ENCODE measurements at places on chromosomes 11 and 22.

GRCh38 chr22:23524226-23524625 lies 55.9 kb downstream of the IGLL1 start:
- no peak for DNase-seq

DNA sequence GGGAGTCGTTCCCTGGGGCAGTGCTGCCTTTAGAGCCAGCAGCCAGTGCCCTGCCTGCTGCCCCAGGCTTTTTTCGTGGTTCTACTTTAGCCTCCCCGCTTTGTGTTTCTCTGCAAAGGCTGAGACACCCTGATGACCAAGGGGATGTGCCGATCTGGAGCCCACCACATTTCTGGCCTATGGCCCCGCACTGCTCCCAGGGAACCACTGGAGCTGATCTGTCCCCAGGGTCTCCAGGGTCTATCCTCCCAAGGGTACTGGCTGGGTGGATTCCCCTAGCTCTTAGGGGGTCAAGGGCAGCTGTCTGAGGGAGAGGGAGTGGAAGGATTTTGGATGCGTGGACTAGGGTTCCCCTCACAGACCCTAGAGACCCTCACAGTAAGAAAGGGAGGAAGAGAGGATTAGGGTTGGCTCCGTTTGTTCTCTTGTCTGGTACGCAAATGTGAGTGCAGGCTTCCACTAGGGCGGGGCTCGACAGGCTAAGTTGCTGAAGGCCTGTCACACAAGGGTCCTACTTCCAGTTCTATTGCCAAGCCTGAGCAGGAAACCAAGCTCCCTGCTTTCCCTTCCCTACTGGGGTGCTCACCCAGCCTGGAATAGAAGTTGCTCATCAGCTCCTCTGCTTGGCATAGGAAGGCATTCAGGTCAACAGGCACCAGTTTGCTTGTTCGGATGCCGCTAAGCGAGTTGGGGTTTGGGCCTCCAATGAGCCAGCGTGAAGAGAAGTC lies 19.3 kb downstream of the TREH start:
- no peak for DNase-seq

- no peak for DNase-seq
Measured at GRCh38 chr11:124812876-124813275, 12.7 kb upstream of the MSANTD2 start.

DNA sequence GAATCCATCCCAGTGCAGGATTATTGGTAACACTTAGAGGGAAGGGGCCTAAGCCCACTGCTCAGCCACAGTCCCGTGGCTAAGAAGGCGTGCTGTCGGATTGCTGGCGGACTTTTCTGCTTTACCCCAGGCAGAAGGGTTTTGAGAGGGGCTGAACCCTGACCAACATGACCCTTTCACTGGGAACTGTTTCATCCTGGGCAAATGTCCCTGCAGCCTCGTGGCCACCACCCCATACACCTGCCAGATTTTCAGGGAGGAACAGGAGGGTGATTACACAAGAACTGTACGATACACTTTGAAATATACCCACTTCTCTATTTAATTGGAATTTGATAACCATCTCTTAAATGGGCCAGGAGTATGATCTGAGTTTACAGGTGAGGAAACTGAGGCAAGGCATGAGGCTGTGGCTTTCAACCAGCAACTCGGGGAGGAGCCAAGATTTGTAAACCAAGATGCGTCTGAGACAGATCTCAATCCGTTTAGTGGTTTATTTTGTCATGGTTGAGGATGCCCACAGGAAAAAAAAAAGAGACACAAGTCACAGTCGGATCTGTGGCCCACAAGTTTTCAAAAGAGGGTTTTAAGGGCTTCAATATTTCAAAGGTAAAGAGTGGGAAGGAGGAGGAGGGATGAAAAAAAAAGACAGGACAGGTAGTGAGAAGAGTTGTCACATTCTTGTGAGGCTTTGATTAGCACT lies 6.1 kb upstream of the APOL3 start:
- DNase-seq = no peak

- DNase-seq = no peak
Measured at GRCh38 chr11:107151158-107151557, 132.9 kb upstream of the GUCY1A2 start.

DNA sequence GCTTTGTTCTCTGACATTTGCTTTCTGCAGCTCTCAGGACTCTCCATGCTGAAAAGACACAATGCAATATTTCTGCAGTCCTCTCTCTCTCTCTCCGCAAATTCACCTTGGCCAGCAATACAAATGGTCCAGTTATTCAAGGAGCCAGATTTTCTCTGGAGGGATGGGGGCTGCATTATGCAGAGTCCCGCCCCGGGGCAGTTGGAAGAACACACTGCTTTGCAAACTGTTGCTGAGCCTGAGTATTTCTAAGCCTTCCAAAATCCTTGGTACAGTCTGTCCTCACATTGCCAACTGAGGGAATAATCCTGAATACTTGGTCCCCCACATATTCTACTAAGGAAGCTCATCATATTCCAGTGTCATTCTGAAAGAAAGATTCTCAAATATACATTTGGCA lies 94.3 kb upstream of the ZC3H12C start:
- DNase-seq = no peak

GRCh38 chr11:69155302-69156234 lies at the start of gene SMIM38:
TSS of gene SMIM38 (plus strand) at chr11:69155935. CDS start at chr11:69157847, 1,912 bp downstream.
- peak; percentile 22 for DNase-seq

- DNase-seq = no peak
Measured at GRCh38 chr11:68735125-68735524, 16.2 kb downstream of the TESMIN start.

GRCh38 chr11:64767344-64768299 lies 7.8 kb upstream of the PYGM start:
- no peak for DNase-seq

DNA sequence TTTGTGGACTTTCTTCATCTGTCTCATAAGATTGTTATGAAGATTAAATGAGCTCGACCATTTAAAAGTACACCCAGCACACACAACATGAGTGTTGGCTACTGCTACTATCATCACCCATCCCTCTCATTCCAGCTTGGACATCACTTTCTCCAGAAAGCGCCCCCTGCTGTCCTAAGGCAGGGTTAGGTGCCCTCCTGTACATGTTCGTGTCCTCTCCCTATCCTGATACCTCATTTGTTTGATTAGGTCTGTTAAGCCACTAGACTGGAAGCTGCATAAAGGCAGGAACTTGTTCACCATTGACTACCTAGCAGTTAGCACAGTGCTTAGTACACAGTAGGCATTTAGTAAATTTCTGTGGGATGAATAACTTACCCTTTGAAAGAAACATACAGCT lies 85.5 kb downstream of the ENTHD1 start:
- DNase-seq = no peak

DNA sequence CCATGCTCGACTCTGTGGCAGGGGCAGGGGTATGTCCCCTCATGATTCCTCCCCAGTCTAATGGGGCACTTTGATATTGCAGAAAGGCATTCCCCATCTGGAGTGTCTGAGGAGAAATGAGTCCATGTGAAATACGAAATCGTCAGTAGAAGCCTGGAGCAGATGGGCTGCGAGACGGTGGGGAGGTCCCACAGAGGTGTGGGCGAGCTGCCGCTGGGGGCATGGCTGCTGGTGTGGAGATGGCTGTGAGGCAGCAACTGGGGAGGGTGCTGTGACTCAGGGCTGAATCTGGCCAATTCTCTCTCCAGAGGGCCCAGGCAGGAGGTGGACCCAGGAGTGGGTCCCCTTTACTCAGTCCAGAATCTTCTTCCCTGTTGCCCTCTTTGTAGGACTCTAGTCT lies 11.2 kb downstream of the KCTD21 start:
- DNase-seq = no peak

GRCh38 chr22:22322792-22323191 lies 78.2 kb downstream of the VPREB1 start:
- no peak for DNase-seq

GRCh38 chr11:75174781-75175370 lies 24.0 kb downstream of the SLCO2B1 start:
- DNase-seq = no peak

DNA sequence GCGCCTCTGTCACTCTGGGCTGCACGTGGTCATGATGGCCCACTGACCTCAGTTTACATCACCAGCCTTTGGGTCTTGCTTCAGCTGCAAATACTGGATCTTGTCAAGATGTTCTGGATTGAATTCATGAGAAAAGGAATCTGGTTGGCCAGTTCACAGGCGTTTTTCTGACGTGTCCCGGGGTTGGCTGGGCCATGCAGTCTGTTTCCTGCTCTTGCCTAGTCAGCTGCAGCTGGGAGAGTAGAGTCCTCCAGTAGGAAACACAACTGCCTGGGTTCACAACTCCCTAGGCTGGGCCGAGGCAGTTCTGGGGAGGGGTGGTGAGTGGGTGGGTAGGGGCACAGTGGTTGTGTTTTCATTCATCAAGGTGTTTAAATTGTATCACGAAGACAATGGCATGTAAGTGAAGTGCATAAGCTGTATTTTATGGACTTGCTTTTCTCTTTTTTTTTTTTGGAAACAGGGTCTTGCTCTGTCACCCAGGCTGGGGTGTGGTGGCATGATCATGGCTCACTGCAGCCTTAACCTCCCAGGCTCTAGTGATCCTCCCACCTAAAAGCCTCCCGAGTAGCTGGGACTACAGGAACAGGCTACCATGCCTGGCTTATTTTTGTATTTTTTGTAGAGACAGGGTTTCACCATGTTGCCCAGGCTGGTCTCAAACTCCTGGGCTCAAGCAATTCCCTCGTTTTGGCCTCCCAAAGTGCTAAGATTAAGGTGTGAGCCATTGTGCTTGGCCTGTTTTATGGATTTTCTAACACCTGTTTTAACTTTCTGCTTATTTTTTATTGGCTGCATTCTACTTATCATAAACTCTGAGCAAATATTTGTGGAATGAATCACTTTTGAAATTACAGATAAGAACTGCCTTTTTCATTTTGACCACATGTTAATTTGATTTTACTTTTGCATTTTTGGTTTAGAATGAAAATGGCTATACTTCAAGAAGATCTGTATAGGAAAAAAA lies 54.0 kb upstream of the PITPNB start:
- DNase-seq = no peak

DNA sequence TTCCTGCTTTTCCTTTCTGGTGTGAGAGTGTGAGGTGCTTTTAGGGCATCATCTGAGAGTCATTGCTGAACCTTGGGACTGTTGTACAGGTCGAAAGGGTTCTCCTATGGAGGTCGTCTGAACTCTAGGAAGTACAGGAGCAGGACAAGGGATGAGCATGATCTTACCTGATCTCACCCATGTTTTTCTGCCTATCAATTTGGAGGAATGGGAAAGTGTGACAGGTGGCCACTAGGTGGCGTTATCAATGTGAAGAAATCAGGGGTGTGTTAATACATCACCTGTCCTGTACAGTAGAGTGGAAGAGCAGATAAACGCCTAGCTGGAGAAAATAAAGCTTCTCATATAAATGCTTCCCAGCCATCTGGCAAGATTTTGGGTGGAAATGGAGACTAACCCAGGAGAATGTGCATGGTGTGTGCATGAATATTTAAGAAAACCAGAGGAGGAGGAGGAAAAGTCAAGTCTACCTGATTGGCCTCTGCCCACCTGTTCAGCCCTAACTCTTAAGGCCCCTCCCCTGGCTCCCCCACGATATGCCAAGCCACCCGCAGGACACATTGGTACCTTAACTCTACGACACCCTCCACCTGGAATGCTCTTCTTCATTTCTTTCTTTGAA lies 72.0 kb upstream of the NARS2 start:
- DNase-seq = peak; percentile 44

DNA sequence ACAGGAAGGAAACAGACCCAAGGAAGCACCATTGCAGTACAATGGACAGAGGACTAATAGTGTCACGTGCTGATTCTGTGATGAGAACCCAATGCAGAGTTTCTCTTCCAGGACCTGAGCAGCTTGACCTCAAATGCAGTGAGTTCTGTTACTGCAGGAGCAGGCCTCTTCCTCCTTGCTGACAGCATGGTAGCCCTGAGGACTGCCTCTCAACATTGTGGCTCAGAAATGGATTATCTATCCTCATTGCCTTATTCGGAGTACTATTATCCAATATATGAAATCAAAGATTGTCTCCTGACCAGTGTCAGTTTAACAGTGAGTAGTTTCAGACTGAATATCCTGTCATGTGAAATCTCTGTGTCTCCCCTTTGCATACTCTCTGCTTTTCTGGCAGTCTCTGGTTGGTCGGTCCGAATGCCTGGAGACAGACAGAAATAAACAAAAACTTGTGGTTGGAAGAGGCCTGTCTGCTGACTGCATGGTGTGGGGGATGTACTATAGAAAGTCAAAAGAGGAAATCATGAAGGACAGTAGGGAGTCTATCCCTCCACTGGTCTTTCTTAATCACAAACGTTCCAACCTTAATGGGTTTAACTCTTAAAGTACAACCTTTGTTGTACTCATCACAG lies 6.9 kb upstream of the MS4A14 start:
- no peak for DNase-seq

DNA sequence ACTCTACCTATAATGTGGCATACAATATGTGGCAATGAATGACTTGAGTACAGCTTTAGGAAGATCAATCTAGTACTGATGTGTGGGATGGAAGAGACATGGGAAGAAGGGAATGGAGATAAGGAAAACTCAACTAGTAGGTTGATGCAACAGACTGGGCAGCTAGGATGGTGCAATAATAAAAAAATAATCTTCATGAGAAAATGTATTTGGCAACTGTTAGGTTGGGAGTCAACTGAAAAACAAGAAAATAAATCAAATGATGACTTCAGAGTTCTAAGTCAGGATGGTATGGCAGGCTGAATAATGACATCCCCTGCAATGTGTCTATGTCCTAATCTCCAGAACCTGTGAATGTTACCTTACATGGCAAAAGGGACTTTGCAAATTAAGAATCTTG lies 236.8 kb upstream of the PITPNB start:
- DNase-seq = no peak

GRCh38 chr11:69375316-69376154 lies 81.6 kb downstream of the MYEOV start:
- no peak for DNase-seq

- no peak for DNase-seq
Measured at GRCh38 chr11:72613977-72614376, 60.2 kb downstream of the PDE2A start.

DNA sequence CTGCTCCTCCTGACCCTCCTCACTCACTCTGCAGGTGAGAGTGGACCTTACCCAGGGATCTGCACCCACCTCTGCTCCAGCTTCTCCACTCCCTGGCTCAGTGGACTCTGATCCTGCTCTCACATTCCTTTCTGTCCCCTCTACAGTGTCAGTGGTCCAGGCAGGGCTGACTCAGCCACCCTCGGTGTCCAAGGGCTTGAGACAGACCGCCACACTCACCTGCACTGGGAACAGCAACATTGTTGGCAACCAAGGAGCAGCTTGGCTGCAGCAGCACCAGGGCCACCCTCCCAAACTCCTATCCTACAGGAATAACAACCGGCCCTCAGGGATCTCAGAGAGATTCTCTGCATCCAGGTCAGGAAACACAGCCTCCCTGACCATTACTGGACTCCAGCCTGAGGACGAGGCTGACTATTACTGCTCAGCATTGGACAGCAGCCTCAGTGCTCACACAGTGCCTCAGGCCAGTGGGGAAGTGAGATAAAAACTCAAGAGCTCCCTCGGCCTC lies 29.7 kb upstream of the VPREB1 start:
- DNase-seq = no peak

DNA sequence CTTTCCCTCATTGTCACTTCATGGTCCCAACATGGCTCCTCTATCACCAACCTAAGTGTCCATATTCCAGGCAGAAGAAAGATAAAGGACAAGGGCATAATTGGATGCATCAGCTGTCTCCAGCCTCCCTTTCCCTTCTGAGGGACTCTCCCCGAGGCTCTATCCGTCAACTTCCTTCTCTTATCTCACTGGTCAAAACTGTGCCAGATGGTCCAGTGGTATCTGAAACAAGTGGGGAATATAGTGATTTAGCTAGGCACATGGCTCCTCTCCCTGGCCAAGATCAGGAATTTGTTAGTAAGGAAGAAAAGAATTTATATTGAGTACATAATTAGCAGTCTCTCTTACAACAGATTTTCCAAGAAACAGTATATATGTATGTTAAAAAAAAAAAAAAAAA lies 12.6 kb upstream of the SPON1 start:
- no peak for DNase-seq

- DNase-seq = peak; percentile 76
Measured at GRCh38 chr22:38467904-38468442, at the start of gene KDELR3. TSS of gene KDELR3 (plus strand) at chr22:38468096. CDS start at chr22:38468234, 138 bp downstream.

All from right kidney (tissue), 9 donors.